HAP-1 (cell line): ENCODE measurements at places on chromosomes 1 and 21.

- peak; percentile 28 for DNase-seq
Observed at GRCh38 chr1:201153474-201154388, 543 bp downstream of the TMEM9 start.

DNA sequence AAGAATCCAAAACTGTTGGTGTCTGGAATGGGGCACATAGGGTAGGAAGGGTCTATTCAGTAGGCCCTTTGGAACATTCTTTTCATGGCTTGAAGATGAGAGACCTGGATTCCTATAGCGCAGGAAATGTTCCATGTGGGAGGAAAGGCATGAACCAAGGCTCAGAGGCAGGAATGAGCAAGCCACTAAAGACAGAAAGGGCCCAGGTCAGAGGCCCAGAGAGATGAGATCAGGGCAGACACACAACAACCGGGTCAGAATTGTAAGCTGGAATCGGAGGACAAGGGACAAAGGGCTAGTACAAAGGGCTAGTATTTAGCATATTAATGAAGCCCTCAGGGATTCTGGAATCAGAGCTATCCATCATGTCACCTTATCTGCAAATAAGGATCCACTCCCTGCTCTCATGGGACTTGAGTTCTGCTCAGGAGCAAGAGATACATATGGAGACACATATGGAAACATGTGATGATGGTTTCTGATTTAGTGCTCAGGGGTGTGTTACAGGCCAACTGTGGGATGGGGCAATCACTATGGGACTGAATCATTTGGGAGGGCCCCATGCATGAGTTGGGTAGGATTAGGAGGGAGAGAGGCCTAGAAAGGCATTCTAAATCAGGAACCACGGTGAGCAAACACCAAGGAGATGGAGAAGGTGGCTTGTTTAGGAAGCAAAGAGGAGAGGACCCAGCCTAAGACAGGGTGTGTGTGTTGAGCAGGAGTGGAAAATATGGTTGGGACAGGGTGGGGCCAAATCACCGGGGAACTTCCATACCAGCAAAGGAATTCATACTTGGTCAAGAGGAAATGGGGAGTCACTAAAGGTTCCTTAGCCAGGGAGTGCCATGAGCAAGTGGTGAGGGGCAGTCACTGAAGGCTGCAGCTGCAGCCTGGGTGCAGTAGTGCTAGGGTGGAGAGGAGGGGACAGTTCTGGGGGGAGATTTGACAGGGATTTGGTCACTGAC lies 8.6 kb downstream of the NECTIN4 start:
- peak; percentile 51 for DNase-seq

DNA sequence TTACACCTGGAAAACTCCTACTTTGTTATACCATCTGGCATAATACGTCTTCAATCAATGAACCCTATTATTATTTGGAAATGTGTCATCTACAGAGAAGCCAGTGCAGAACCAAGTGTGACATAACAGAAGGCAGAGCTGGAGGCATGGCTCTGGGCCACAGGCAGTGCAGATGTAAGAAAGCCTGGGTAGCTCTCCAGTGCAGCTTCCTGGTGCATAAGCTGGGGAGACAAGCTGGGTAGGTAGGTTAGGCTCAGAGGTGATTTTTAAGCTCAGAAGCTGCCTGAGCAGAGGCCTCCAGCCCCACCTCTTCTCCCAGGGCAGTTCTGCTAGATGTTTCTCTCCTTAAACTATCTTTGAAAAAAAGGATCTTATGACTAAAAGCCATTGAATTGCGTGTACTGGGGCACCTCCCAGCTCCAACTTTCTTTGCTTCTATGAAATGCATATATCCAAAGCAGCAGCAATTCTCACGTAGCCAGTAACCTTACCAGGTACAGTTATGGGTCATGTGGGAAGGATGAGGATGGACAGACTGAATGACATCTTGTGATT lies 30.7 kb downstream of the AKNAD1 start:
- no peak for DNase-seq

DNA sequence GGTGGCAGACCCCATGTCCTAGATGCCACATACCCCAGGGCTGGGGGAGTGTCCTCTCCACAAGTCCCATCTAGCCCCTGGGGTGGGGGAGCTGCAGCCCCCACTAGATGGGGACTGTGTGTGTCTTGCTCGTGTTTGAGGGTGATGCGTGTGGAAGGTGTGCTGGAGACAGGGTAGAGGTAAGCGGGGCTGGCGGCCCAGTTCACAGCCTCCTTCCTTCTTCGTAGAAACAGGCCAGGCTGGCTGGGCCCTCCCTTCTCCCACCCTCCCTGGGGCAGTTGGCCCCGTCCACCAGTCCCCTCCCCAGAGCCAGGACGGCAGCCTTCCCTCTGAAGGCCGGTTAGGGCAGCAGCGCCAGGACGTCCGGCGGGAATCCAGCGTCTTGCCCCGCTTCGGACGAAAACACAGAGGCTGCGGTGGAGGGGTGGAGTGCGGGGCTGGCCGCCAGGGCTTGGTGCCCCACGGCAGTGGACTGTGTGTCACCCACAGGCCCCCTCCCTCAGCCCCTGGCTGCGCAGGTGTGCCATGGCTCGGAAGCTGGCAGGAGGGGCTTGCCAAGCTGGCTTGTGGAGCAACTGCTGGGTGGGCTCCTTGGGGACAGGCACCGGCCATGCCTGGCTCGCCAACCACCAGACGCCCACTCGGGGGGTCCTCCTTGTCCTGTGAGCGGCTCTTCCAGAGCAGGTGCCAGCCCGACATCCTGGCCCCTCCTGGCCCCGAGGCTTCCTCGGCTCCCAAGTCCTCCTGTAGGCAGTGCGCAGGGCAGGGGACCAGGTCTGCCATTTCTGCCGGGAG lies 3.6 kb downstream of the PRDM16 start:
- DNase-seq = no peak

- DNase-seq = no peak
Observed at GRCh38 chr1:56967900-56968832, 2.4 kb upstream of the C8B start.

DNA sequence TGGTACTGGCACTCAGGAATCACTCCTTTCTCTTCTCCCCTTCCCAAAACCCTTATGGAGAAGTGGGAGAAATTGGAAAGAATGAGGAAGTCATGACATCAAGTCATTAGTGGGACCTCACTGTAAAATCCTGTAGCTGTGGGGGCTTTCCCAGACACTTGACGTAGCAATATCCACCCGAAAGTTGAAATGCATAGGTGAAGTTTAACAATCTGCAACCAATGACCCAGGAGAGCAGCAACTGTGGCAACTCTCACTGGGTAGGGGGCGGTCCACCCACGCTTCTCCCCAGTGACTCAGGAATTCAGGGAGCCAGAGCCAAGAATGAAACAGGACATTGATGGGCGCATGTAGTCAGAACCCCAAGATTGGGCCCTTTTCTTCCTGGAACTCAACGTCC lies 27.0 kb downstream of the ABCA4 start:
- no peak for DNase-seq
